IPS DF 6.9 (cell line): ENCODE measurements at places on chromosomes 5 and 9.

DNA sequence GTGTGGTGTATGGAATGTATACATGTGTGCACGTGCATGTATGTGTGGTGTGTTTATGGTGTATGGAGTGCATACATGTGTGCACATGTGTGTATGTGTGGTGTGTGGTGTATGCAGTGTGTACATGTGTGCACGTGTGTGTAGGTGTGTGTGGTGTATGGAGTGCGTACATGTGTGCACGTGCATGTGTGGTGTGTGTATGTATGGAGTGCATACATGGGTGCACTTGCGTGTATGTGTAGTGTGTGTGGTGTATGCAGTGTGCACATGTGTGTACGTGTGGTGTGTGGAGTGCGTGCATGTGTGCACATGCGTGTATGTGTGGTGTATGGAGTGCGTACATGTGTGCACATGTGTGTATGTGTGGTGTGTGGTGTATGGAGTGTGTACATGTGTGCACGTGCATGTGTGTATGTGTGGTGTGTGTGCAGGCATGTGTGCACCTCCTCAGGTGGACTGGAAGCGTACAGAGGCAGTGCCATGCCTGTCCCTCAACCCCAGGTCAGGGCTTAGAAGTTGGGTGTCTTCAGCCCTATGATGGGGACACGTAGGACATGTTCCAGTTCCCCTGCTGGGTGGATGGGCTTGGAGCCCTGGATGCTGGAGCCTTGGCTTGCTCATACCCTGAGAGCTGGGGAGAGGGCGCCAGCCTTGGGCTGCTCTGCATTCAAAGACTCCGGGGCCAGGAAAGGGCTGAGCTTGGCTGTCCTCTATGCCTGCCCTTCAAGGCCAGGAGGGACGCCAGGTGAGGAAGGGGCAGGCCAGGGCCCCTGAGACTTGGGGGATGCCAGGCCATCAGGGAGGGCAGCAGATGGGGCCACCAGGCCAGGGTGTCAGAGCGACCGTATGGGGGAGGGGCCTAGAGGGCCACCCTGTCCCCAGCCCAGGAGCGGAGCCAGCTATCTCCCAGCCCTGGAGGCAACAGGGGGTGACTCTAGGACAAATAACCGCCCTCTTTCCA, 12.2 kb downstream of the MYMK start:
- no peak for DNase-seq

DNA sequence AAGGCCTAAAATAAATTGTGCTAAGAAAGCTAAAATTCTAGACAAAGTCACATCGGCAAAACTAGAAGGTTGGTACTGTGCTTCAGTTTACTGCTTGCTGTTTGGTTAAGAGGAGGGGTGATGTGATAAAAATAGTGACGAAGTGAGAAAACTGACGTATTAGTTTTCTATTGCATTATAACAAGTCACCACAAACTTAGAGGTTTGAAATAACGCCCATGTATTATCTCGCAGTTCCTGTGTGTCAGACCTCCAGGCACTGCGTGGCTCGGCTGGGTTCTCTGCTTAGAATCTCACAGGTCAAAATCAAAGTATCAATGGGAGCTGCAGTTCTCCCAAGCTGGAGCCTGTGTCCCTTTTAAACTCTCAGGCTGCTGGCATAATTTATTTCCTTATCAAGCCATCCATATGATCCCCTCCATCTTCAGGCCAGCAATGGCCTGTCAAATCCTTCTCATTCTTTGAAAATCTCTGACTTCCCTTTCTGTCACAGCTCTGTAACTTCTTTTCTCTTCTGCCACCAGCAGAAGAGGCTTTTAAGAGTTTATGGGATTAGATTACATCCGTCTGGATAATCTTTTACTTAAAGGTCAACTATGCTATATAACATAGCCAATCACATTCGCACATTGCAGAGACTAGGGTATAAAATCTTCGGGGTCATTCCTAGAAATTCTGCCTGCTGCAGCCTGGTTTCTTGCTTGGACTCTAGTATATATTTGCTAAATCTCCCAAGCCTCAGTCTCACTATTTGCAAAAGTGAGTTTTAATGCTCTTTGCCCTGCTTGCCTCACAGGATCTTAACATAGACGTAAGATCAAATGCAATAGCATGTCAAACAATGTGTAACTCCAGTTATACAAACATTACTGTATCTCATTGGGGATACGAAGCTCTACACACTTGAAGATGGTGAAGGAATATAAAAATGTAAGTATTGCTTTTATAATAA, 104.0 kb upstream of the CDKN2B start:
- DNase-seq = no peak

- DNase-seq = no peak
Measured at GRCh38 chr5:58988938-58989337, 406.1 kb downstream of the RAB3C start.

DNA sequence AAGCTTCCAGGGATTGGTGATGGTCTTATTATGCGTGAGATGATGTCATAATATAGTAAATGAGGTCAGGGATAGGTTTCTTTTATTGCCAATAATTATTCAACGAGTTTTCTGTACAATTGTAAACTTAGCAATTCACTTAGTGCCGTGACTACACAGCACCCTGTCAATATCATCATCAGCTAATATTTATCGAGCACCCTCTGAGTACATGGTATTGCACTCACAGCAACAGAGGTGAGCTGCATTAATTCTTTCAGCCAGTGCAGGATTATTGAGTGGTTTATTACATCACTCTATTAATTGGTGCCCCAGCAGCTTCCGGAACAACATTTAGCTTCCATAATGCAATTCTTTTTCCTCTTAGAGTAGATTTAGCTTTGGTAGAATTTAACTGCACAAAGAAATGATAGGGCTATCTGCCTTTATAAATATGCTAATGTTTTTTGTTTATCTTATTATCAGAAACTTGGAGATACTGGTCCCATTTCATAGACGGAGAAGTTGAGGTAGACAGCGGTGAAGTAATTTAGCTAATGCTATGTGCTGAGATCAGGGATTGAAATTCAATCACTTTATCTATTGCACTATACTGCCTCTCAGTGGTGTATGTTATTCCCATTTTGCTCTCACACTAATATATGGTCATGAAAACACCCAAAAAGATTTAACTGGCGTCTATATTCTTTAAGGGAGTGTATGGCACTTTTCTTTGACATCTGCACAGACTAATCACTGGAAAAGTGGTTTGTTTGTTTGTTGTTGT, 726.1 kb upstream of the WWC1 start:
- DNase-seq = no peak

DNA sequence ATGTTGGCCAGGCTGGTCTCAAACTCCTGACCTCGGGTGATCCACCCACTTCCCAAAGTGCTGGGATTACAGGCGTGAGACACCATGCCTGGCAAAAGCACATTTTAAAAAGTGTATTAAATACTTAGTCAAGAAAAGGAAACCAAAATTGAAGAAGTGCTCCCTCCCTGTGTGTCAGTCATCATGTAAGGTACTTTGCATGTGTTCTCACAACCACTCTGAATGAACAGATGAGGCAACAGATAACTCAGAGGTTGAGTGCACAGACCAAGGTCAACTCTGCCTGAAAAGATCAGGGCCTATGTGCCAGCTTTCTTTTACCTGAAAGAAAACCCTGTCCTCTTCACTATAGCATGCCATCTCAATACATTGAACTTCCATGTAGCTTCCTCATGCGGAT, 289.7 kb downstream of the MRPS30 start:
- no peak for DNase-seq

DNA sequence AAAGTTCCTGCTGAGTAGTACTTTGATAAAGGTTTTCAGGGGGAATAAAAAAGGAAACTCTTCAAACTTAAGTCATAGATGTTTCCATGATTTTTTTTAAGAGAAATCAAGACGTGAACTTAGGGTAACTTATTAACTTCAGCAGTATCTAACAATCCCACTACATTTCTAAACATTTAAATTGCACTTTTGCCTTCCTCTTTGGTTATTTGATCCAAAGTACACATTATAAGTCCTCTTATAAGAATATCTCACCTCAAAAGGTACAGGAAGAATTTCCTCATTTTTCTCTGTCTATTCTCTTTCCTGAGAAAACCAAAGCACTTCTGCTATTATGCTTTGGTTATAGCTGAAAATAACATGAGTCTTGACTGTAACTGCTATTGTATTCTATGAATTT, 7.9 kb downstream of the PTPRD start:
- DNase-seq = no peak

DNA sequence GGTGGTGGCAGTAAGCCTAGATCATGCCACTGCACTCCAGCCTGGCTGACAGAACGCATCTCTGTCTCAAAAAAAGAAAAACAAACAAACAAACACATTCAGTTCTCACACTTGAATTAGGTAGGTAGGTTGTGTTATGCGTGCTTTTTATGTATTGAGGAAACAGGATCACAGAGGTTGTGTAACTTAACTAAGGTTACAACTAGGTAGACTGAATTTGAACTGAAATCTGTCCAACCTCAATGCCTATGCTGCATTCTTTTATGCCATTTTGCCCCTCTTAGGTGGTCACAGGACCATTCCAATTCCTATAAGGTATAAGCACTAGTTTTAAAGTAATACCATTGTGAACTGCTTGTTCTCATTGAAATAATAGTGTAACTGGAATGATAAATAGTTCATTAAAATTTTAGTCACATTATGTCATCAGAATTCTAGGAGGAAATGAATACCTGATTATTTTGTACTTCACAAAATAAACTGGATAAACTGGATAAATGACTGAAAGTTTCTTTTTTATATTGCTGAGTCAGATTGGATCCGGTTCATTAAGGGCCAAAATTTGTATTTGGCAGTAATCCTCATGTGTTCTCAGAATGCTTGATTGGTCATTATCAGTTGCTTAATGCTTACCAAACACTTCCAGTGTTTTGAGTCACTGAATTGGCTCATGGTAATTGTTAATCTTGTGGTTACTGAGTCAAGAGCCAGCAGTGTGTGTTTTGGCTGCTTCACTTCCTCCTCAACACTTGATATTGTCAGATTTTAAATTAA, 7.1 kb downstream of the UBAP1 start:
- DNase-seq = no peak

DNA sequence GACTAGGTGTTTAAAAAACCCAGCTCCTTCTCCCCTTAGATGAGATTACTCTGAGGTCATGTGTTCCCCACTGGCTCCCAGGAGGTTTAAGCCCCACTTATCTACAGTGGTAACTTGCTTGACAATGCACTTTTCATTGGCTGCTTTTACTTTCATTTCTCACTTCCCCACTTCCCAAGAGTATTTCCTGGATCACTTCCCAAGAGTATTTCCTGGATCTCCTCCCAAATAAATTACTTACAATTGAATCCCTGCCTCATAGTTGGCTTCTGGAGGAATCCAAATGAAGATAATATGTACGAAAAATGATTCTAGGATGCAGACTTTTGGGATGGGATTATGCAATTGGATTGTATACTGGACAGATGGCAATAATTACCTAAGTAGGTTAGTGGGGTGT, 47.1 kb upstream of the CHSY3 start:
- DNase-seq = no peak

DNA sequence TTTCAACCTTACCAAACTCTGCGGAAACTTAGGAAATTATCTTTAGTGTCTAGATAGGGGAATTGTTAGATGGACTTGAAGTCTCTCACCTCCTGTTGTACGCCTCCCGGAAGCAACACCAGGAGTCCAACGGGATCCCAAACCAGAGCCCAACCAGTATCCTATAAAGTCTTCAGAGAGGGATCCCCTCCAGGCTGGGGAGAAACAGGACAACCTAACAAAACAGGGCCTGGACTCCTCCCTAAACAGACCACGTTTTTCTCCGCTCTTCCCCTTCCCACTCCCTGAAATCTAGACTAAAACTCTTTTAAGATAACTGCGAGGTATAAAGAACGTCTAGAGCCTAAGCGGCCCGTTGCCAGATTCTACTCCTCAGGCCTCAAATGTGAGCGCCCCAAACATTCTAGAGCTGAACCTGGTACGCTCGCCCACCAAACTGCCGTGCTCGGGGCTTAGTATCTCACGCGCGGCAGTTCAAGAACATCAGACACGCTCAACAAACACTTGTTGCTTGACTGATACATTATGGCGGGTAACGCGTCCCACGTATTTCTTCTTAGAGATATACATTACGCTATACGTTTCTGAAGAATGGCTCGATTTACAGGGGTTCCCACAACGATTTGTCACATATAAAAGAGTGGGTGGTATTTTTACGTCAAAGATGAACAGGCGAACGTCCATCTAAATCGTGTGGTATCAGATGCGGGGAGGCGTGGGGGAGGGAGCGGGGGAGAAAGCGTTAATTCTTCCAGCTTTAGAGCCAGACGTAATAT, 663 bp upstream of the SMIM27 start:
- no peak for DNase-seq

DNA sequence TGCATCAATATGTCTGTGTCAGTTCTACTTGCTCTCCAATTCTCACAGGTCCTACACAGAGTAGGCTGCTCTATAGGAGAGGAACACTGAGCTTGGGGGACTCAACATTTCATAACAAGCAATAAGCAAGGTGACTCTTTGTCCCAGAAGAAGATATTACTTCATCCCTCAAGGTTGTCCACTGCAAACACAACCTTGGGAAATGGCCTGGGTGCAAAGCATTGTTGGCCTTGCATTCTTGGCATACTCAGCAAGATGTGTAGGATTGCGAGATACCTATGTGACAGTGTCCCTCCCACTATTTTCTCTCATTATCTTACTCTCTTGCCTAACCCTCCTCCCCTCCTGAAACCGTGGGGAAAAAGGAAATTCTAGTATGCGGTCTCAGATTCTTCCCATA, 169.8 kb upstream of the FREM1 start:
- no peak for DNase-seq

DNA sequence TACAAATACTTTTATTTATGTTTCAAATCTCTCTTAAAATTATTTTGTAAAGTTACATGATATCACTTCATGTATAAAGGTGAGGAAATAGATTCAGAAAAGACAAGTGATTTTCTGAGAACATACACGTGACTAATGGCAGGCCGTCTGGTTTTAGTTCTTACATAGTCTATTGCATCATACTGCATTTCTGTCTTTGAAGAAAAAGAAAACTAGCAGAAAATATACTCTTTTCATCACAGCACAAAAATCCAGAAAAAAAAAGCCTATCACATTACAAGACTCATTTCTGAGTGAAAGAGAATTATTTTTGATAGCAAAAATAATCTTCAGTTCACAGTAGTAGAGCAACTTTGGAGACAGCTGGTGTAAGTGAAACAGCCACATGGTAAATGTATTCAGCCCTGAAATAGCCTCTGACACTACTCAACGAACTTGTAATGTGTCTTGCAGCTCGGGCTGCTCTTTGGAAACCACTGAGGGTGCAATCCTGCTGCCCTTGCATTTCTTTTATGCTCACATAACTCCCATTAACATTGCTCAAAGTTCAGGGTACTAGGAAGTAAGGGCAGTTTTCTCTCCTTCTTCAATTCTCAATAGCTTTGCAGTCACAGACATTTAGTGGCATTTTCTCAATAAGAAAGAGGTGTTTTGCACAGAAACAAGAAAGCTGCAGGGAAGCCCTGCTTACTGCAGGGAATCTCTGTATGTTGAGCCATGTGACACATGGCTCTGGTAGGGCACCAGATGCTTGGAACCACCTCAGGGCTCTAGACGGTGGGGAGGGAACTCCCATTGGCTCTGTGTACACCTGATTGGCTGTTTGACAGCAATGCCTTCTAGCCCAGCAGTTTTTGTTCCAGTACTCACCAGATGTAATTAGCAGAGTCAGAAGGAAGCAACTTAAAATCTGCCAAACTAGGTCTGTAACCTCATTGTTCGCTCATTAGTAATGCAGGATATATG, 845.3 kb upstream of the PTPRD start:
- no peak for DNase-seq

- no peak for DNase-seq
Measured at GRCh38 chr5:129629575-129629974, 118.3 kb upstream of the MINAR2 start.
